Eye (tissue), 1 donor: ENCODE measurements at places on chromosomes 2 and 18.
A peak's percentile ranks its signal among the peaks of the same experiment; 100 is the strongest.

GRCh38 chr2:231222318-231223000 is 24.0 kb downstream of the ARMC9 start:
- DNase-seq: no peak

DNA sequence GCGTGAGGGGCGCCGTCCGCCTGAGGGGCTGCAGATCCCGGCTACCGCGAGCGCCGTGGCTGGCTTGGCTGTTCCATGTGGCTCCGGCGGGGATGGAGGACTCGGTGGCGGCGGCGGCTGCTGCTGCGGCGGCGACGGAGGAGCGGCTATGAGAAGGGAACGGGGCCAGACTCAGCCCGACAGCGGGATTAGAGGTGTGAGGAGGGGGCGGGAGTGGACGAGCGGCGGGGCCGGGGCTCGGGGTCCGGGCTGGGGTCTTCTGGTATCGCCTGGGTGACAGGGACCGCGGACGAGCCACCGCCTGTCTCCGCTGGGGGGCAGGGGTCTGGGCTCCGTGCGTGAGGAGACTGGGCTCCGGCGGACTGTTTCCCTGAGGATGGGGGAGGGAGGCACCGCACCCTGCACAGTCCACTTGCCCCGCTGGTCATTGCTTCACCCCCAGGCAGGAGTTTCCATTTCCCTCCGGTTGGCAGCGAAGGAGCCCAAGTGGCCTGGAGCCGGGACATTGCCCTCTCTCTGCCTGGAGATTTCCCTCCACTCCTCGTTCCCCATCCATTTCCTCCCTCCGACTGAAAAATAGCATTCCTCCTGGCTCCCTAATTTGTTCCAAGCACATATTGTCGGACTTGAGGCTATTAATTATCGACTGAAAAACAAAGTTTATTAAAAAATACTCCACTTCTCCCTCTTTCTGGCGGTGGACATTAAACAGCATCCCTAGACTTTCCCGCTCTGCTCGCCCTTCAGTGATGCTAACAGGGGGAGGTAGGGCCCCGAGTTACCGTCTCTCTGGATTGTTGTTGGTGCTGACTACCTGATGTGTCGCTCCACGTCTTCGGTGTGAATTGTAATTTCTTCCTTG is 577 bp downstream of the EHBP1 start:
- peak; percentile 90 for DNase-seq

- no peak for DNase-seq
Observed at GRCh38 chr18:51857989-51858388, 482.0 kb upstream of the DCC start.

DNA sequence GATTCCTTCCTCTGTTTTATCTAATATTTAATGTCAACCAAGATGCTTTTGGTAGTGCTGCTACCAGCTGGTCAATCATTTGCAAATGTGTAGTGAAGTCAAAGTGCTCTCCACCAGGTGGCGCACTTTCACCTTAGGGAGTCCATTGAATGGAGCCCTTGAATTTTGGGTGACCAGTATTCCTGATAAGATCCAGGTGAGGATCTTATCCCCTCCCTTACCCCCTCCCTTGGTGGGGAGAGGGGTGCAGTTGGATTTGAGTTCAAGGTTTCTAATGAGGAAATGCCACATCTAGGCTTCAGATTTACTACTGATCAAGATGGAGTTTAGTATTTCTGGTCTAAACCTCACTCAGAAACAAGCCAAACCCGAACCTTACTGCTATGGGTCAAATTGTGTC is 12.0 kb upstream of the E2F6 start:
- DNase-seq: peak; percentile 96

GRCh38 chr2:111919365-111919764 is 21.0 kb downstream of the MERTK start:
- DNase-seq: no peak

GRCh38 chr2:10820562-10820961 is 8.0 kb upstream of the PDIA6 start:
- no peak for DNase-seq

- no peak for DNase-seq
Observed at GRCh38 chr2:143165291-143165690, 36.1 kb downstream of the ARHGAP15 start.

DNA sequence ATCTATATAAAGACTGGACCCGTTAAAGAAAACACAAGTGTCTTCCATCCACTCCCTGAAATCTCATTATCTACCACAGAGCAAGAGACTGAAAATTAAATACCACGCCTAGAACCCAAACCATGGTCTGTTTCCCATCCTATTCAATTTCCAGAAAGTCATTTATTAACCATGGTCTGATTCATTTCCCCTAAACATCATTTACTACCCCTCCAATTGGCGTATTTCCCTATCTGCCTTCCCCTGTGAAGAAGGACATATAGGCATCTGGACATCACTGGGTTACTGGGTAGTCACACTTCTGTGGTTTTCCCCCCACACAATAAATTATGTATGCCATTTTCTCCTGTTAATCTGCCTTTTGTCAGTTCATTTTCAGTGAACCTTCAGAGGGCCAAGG is 30.8 kb downstream of the CCDC93 start:
- DNase-seq: no peak

- DNase-seq: no peak
Observed at GRCh38 chr2:74436111-74436805, 5.5 kb downstream of the RTKN start.

- no peak for DNase-seq
Observed at GRCh38 chr2:198763793-198764192, 693.9 kb downstream of the SATB2 start.
